ENCODE measurements at places on chromosomes 6 and 20. TPM values are rescaled to one million over a fixed set of nuclear protein-coding genes. Genes with fewer than 3 reads are reported as not detected.

- DNase-seq, result no peak
Measured at GRCh38 chr20:17887331-17888030, 81.1 kb downstream of the SNX5 start.

DNA sequence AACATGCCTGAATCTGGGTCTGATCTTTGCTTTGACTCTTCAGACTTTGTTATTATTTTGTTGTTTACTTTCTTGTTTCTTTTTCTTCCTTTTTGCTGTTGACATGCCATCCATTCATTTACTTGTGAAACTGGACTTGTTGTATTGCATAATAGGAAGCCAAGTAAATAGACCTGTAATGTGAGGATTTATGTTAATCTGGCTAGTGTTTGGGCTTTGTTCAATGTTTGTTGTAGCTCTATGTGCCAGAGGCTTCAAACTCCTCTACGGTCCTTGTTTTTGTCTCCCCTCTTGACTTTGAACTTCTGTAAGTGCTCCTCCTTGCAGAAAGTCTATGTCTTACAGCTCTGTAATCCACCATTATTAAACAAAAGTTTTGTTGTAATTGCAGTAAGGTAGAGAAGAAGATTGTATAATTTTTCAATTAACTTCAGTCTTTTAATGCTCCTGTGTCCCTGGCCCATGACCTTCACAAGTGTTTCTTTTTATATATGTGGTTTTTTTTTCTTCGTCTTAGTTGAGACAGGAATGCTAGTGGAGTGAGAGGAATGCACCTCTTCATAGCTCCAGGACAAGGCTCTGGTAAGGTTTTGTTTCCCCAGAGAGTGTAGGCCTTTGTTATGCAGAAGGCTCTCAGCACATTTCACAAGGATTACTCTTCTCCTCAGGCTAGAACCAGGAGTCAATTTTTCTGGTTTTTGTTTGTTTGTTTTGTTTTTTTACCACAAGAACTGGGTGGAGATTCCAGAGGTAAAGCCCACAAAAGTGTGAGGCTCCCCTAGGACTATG lies 1061.8 kb upstream of the CITED2 start:
- DNase-seq, result no peak

- DNase-seq, result peak; percentile 71
Measured at GRCh38 chr6:903761-904160, 210.8 kb upstream of the EXOC2 start.

GRCh38 chr6:1910621-1911407 lies 301.1 kb downstream of the FOXC1 start:
- no peak for DNase-seq

- no peak for DNase-seq
Measured at GRCh38 chr20:58313396-58313795, 3.9 kb downstream of the RAB22A start.

GRCh38 chr6:132392792-132393191 lies 8.5 kb downstream of the MOXD1 start:
- DNase-seq, result no peak

DNA sequence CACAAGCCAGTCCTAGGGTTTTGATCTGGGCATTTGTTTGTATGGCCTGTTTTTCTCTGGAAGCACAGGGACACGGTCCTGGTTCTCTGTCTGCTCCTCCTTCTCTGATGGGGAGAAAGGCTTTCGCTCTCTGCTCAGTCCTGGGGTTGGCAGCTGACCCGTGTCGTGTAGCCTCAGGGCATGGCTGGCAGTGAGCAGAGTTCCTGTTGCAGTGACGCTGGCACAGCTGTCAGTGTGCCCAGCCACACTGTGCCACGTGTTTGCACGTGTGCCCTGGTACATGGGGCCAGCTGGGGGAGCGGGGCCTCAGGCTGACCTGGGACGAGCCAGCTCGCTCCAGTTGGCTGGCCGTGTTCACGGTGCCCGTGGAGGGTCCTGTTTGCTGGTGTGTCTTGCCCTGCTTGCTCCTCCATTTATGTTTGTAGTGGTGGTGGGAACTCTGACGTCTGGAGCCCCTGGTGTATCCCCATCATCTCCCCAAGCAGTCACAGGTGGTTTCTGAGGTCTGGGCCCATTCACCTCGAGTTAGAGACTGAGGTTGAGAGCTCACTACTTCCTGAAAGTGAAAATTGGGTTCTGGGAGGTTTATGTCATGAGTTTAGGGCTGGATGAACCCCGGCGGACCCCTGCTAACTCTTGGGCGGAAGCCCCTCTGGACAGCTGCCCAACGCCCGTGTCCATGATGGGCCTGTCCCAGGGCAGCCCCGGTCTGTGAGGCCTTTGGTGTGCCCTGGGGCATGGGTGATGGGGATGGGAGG lies 10.2 kb upstream of the DNAJC5 start:
- DNase-seq, result no peak

GRCh38 chr6:147787417-147787816 lies 278.9 kb downstream of the SAMD5 start:
- DNase-seq, result no peak

Gene HECA
- 4.0 TPM for total RNA-seq

Gene TINAG
- not detected for total RNA-seq

- DNase-seq, result no peak
Measured at GRCh38 chr6:108996208-108996607, 98.4 kb downstream of the SESN1 start.

- DNase-seq, result no peak
Measured at GRCh38 chr6:170345662-170346061, 39.1 kb downstream of the FAM120B start.

DNA sequence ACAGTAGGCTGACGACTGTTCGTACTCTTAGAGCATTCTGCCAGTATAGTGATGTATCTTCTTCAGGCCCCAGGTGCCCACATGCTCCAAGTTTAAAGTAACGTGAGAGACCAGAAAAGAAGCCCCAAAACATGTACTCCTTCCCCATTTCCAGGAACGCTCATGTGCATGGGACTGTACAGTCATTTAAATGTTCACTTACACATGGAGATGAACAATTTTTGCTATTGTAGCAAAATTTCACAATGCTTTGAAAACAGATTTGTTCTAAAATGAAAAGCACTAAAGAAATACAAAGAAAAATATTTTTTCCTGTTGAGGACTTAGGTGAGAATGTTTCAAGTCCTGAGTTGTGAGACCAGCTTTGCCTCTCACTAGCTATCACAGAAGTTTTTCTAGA lies 269.3 kb upstream of the PRDM1 start:
- DNase-seq, result no peak

- DNase-seq, result peak; percentile 78
Measured at GRCh38 chr6:31270788-31271640, 878 bp downstream of the HLA-C start.

GRCh38 chr6:134903448-134903847 lies 46.5 kb downstream of the ALDH8A1 start:
- no peak for DNase-seq

- DNase-seq, result no peak
Measured at GRCh38 chr20:11906626-11907480, 10.8 kb upstream of the BTBD3 start.

GRCh38 chr6:6593867-6594468 lies 5.4 kb downstream of the LY86 start:
- DNase-seq, result no peak

GRCh38 chr6:79713701-79714322 lies 82.7 kb downstream of the SH3BGRL2 start:
- DNase-seq, result peak; percentile 19

DNA sequence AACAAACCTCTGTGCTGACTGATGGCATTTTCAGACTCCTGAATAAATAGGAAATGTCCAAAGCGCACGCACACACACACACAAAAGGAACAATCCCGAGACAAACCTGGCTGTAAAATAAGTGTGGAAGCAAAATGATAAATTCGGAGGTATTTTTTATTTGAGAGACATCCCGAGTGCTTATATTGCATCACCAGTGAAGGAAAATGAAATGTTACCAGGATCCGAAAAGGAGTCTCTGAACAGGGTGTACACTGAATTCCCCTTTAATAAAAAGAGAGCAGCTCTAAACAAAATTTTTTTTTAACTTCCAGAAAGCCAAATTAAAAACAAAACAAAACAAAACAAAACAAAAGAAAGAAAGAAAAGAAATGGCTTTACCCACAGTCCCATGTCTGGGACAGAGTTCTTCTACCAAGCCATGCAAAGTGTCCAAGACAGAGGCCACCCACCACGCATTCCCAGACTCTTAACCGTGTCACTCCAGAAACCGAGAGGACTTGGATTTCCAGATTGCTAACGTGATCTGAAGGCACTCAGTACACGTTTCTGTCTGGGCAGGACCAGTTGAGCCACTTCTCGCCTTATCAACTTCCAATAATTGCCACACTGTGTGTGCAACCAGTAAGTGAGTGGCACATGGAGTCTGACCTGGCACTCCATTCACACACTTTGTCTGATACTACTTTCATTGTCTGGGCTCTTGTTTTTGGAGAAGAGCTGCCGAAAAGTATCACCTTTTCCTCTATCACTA lies 817 bp downstream of the ME1 start:
- peak; percentile 28 for DNase-seq

- DNase-seq, result no peak
Measured at GRCh38 chr6:4441981-4442434, 306.6 kb upstream of the ECI2 start.

Measured in MG63 (cell line).